ENCODE measurements at places on chromosomes 4 and X.

DNA sequence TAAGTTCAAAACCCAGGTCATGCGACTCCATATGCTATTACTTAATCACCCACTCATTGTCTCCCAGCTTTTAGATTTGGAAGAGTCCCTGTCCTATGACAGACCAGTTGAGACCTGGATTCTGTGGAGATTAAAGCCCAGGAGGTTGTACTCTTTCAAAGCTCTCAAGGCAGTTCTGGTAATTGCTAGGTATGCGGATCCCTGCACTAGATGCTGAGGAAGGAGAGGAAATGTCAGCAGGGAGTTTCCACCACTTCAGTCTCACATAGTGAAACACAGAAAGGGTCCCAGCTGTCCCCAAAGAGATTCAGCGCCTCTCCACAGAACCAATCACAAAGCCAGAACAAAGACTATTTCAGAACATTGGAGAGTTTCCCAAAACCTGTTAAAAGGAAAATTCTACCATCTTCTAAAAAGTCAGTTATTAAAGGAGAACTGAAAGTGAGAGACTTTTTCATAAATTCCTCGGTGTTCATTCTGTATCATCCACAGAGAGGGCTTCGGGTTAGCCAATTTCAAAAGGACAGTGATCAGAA lies 53.4 kb downstream of the IRF2 start:
- DNase-seq: no peak

DNA sequence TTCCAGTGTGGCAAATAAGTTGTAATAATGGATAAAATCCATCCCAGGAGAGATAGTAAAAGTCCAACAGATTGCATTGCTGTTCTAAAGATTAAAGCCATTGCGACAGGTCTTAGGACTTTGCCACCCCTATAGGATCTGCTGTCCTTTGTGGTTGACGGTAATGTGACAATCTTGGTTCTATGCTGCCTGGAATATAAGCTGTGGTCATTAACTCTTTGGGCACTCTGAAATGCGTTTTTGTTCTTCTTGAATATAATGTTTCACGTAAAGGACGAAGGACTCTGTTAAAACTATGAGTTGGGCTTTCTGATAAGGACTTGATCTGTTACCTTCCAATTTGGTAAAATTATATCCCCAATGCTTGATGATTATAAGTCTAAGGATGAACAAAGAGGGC lies at the start of gene CLDN24:
TSS of gene CLDN24 (minus strand) at position 101 of the 400 bp plus-strand sequence. CDS start at position 101, 0 bp downstream.
- DNase-seq: no peak

GRCh38 chr4:141020801-141021261 lies 112.4 kb downstream of the RNF150 start:
- no peak for DNase-seq

DNA sequence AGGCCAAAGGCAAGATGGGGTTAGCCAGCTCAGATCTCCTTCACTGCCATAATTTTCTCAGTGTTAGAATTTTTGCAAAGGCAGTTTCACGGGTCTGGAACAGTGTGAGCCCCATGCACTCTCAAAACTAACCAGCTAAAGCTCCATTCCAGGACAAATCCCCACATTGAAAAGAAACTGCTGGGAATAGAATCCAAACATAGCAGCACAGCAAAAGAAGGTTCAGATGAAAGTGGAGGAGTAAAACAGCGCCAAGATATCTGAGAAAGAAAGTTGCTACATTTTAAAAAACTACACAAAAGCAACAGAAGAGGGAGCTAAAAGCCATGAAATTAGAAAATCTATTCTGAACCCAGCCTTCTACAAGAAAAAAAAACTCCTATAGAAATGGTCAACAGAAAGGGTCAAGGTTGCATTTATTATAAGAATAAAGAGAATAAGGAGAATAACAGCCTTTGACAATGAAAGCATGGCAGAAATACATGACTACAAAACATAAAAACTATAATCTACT lies 39.6 kb upstream of the SLC7A3 start:
- DNase-seq: no peak

DNA sequence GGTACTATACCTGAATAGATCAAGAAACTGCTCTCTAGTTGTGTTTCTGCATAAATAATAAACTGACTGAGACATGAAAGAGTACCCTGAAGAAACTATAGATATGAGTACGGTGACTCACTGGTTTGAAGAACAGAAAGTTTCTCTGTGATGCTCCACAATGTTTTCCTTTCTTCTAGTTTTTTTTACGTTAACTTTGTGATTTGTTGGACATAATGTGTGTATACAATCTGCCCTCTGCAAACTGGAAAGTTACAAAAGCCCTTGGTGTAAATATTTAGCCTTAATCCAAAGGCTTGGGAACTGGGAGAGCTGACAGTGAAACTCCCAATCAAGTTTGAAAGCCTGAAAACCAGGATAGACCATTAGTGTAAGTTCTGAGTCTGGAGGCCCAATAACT lies 31.6 kb upstream of the PAPSS1 start:
- no peak for DNase-seq

- DNase-seq: no peak
Measured at GRCh38 chrX:46582325-46582724, 8.8 kb downstream of the CHST7 start.

GRCh38 chr4:85632981-85633380 lies 158.0 kb downstream of the ARHGAP24 start:
- no peak for DNase-seq
